Dermis blood vessel endothelial cell (primary cell): ENCODE measurements at places on chromosomes 7 and 10. TPM values are rescaled to one million over a fixed set of nuclear protein-coding genes. Genes with fewer than 3 reads are reported as not detected.

Gene RINT1
- total RNA-seq, result 11.9 and 18.4 TPM in 2 replicates

Gene PRPS1L1
- total RNA-seq, result 0.14 TPM in 1 of 2 replicates, not detected in the other

Gene ARMH3
- 9.0 and 9.4 TPM in 2 replicates for total RNA-seq

Gene KLHDC10
- 26.9 and 33.8 TPM in 2 replicates for total RNA-seq

Gene NXPH1
- not detected in 2 replicates for total RNA-seq

Gene BCL7B
- total RNA-seq, result 18.5 and 32.2 TPM in 2 replicates

Gene CDK14
- total RNA-seq, result 3.0 and 3.2 TPM in 2 replicates
